A549 treated with ZK216348 at 1 μM for 4 hours (cell line): ENCODE measurements at places on chromosomes 12 and 14. TPM values are rescaled to one million over a fixed set of nuclear protein-coding genes. Genes with fewer than 3 reads are reported as not detected.

ENDOU gene
- 0.18 TPM in 1 of 5 replicates, not detected in the others for total RNA-seq

SDSL gene
- 17.6 to 33.8 TPM (median 26.2 TPM) in 5 replicates for total RNA-seq

SCN8A gene
- total RNA-seq = 1.3 to 2.7 TPM (median 1.6 TPM) in 5 replicates

MYO1H gene
- not detected in 5 replicates for total RNA-seq

CLEC4D gene
- total RNA-seq = not detected in 5 replicates

HEBP1 gene
- 52.3 to 62.9 TPM (median 54.7 TPM) in 5 replicates for total RNA-seq

MYF5 gene
- not detected in 5 replicates for total RNA-seq

PMCH gene
- total RNA-seq = not detected in 5 replicates

ABCB9 gene
- total RNA-seq = 7.2 to 11.1 TPM (median 9.8 TPM) in 5 replicates

LMO3 gene
- not detected in 5 replicates for total RNA-seq

KRT77 gene
- not detected in 5 replicates for total RNA-seq

IPO8 gene
- 13.5 to 21.6 TPM (median 18.8 TPM) in 5 replicates for total RNA-seq

CDKN3 gene
- 68.2 to 96.1 TPM (median 76.8 TPM) in 5 replicates for total RNA-seq
